ENCODE measurements at places on chromosomes 6 and 20.
A peak's percentile ranks its signal among the peaks of the same experiment; 100 is the strongest.

DNA sequence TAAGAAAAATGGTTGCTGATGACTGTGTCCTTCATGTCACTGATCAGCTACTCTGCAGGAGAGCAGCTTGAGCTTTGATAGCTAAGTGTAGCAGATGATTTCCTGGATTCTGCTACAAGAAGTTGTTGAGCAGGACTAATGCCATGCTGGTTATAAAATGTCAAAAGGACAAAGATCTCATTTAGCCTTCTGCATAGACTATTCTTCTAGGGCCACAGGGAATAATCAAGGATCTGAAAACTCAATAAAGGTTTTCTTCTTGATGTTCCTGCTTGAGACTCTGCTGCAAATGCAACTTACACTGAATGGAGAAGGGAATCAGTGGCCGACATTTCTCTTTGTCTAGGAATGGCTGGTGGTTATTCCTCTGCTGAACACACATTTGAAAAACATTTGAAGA lies 360.3 kb upstream of the PTCHD4 start:
- no peaks in the 10 kb centered on the region for H3K4me1 ChIP-seq
- no peaks in the 10 kb centered on the region for H3K36me3 ChIP-seq
- H3K4me3 ChIP-seq = no peak overlapping the region
- DNase-seq = no peak
- no peak overlapping the region for H3K27ac ChIP-seq
- no peaks in the 10 kb centered on the region for H3K27me3 ChIP-seq

DNA sequence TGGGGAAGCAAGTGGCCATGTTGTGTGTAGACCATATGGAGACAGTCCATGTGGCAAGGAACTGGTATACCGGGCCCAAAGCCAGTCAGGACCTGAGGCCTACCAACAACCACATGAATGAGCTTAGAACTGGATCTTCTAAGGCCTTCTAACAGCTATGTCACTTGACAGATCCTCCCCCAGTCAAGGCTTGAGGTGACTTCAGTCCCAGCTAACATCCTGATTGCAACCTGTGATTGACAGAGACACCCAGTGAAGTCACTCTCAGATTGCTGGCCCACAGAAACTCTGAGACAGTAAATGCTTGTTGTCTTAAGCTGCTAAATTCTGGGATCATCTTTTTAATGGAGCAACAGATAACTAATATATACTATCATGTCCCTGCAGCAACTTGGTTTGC lies 32.9 kb downstream of the AHI1 start:
- no peak for DNase-seq
- H3K27me3 ChIP-seq = no peaks in the 10 kb centered on the region
- H3K4me3 ChIP-seq = no peak overlapping the region
- peaks cover 27% of the 10 kb centered on the region for H3K4me1 ChIP-seq

DNA sequence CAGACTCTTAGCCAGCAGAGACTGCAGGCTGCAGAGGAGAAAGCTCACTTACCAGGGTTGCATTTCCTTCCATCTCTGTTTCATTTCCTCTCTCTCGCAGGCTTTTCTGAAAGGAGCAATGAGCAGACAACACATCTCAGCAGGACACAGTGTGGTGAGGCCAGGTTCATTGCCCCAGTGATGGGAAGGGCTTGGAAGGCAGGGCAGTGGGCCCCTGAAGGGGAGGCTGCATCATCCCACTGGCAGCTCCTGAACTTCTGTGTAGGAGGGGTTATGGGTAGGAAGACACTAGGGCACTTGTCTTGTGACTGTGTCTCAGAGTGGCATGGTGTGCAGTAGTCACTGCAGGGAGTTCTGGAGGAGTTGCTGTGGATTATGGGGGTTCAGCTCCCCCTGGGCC lies 246.8 kb downstream of the QKI start:
- DNase-seq = no peak
- no peak overlapping the region for H3K4me3 ChIP-seq
- peaks cover 4% of the 10 kb centered on the region for H3K4me1 ChIP-seq
- H3K27ac ChIP-seq = no peak overlapping the region

- H3K27ac ChIP-seq = no peak overlapping the region
- no peak for DNase-seq
- peaks cover 2% of the 10 kb centered on the region for H3K27me3 ChIP-seq
- H3K4me1 ChIP-seq = no peaks in the 10 kb centered on the region
These were observed 52.5 kb downstream of the MMUT start for GRCh38 chr6:49410564-49410963.

DNA sequence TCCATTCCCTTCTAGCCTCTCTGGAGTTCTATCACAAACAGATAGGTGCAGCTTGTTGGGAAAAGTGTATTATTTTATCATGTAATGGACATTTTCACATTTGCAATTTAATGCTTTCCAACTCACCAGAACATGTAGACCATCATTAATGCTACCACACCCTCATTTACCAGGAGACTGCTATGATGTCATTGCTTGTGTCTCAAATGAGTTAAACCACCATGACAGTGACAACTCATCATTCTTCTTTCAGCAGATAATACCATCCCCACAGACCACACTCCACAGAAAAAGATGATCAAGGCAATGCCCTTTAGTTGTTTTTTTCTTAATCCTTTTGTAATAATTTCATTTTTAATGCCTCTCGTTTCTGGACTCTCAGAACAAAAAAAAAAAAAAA lies 168.7 kb downstream of the AIG1 start:
- no peaks in the 10 kb centered on the region for H3K4me1 ChIP-seq
- no peak for DNase-seq
- no peaks in the 10 kb centered on the region for H3K27me3 ChIP-seq
- H3K27ac ChIP-seq = no peak overlapping the region
- no peak overlapping the region for H3K4me3 ChIP-seq

DNA sequence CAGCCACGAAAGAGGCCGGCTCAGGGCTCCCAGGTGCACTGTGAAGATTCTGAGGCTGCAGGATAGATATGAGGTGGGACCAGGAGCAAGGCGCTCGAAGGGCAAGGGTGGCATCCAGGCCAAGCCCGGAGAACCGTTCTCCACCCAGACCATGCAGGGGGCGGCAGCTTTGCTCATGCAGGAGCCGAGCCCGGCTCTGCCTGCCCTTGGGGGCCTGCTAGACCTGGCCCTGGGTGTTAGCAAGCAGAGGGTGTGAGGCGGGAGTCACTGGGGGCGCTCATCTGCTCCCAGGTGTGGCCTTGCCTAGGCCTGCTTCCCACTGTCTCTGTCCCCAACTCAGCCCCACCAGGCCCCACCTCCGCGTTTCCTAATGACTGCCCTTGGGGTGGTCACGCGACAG lies 59.4 kb downstream of the WDR27 start:
- no peaks in the 10 kb centered on the region for H3K27me3 ChIP-seq
- H3K4me1 ChIP-seq = no peaks in the 10 kb centered on the region
- no peak overlapping the region for H3K4me3 ChIP-seq
- H3K27ac ChIP-seq = no peak overlapping the region
- H3K36me3 ChIP-seq = no peaks in the 10 kb centered on the region

DNA sequence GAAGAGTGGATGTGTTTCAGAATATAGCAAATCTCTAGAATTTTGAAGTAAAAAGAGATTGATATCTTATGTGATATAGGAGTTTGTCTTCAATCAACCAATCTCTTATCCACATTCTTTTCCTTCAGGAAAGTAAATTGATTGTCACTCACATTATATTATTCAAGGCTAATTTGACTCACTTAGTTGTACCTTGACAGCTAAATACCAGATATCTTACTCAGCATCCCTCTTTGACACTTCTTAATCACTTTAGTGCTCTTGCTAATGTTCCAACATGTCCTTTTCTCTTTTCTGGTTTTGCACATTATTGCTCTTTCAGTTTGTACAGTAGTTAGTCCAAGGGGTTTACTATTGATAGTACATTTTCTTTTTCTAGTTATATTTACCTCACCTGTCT lies 286.9 kb upstream of the PTCHD4 start:
- no peak for DNase-seq
- H3K36me3 ChIP-seq = no peaks in the 10 kb centered on the region
- H3K27me3 ChIP-seq = no peaks in the 10 kb centered on the region
- H3K4me1 ChIP-seq = no peaks in the 10 kb centered on the region
- no peak overlapping the region for H3K4me3 ChIP-seq

DNA sequence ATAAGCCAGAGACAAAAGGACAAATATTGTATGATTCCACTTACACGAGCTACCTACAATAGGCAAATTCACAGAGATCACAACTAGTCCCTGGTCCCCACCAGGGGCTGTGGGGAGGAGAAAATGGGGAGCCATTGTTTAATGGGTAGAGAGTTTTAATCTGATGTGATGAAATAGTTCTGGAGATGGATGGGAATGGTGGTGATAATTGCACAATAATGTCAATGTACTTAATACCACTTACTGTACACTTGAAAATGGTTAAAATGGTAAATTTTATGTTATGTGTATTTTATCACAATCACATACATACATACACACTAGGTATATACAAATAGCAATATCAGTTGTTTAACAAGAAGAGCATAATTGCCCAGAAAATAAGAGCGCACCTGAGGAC lies 24.3 kb upstream of the GSTA3 start:
- no peak for DNase-seq
- H3K36me3 ChIP-seq = no peaks in the 10 kb centered on the region
- no peaks in the 10 kb centered on the region for H3K4me1 ChIP-seq
- H3K4me3 ChIP-seq = no peak overlapping the region

DNA sequence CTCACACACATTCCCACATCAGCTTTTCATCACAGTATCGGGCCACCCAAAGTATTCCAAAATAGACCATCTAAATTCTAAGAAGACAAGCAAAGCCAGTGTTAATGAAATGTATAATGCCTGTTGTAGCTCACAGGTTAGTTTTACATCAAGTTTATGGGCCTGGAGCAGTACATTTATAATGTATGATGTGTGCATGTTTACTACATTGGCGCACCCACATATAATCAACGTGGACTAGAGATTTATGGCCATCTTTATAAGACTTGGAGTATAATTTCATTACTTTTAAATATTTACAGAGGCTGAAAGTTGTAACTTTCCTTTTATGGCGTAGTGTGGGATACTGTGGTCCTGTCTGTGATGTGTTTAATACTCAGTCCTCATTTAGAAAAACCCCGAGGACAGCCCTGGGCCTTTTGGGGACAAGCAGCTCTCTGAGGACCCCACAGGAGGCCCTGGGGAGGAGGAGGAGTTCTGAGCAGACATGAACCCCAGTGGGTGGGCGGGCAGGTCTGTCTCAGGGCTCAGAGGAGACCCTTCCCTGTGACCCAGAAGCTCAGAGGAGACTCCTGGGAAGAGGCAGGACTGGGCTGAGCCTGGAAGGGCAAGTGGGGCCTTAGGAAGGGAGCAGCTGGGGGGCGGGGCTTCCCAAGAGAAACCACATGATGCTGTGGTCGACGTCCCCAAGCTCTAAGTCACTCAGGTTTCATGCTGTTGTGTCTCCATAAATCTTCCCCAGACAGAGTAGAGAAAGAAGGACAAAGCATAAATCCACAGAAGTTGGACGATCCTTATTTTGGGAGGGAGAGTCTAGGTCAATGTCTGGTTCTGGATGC lies 232.1 kb downstream of the PREX1 start:
- peaks cover 2% of the 10 kb centered on the region for H3K27me3 ChIP-seq
- DNase-seq = no peak
- no peaks in the 10 kb centered on the region for H3K4me1 ChIP-seq
- no peak overlapping the region for H3K27ac ChIP-seq
- H3K36me3 ChIP-seq = no peaks in the 10 kb centered on the region

GRCh38 chr6:149651056-149651455 lies 2.5 kb upstream of the KATNA1 start:
- no peak for DNase-seq
- H3K36me3 ChIP-seq = no peaks in the 10 kb centered on the region

DNA sequence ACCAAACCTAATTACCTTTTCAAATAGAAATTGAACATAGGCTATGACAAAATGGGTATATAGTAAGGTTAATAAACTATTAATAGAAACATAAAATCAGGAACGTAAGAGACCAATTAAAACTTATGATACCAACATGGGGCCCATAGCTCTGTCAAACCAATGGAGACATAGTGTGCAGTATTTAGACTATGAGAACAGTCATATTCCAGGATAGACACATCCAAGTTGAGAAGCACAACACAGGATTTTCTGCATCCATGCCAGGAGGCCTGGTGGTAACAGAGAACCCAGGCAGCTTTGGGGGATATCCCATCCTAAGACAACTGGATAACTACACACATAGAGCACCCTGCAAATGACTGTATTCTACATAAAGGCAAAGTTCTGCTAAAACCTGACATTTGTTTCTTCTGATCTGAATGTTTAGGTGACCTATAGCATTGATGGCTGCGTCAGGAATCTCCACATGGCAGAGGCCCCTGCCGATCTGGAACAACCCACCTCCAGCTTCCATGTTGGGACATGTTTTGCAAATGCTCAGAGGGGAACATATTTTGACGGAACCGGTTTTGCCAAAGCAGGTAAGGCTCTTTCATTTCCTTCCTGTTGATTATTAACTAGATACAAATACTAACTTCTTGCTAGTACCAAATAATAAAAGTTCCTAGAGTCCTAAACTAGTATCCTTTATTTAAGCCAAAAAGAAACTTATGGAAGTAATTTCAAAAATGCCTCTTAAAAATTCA lies 202.7 kb downstream of the ARHGAP18 start:
- no peak for DNase-seq
- H3K27ac ChIP-seq = no peak overlapping the region
- no peak overlapping the region for H3K4me3 ChIP-seq

GRCh38 chr6:30752157-30752927 lies 8.0 kb upstream of the IER3 start:
- no peak overlapping the region for H3K4me3 ChIP-seq
- H3K27ac ChIP-seq = peak overlapping the region; percentile 19
- no peaks in the 10 kb centered on the region for H3K36me3 ChIP-seq
- DNase-seq = no peak
- peaks cover 1% of the 10 kb centered on the region for H3K27me3 ChIP-seq
- H3K4me1 ChIP-seq = peaks cover 22% of the 10 kb centered on the region

DNA sequence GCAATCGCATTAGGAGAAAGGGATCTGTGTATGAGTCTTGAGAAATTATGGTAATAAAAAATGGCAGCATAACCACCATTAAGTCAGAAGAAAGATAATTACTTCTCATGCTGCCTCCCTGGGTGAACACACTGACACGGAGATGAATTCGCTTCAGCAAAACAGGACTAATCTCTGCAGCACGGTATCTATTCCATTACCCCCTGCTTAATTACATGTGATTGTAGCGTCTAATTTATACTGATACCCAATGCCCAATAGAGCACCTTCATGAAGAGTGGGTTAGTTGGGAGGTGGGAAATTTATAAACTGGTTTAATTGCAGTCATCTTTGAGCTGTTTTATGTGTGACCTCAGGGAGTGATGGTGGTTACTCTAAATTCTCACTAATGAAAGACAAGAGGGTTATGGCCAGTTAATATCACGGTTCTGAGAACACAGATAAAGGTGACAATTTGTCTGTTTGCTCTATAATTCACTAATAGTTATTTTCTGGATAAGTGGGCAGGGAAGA lies 476.2 kb upstream of the SULF2 start:
- no peaks in the 10 kb centered on the region for H3K4me1 ChIP-seq
- no peak overlapping the region for H3K27ac ChIP-seq
- H3K27me3 ChIP-seq = peaks cover 5% of the 10 kb centered on the region
- H3K36me3 ChIP-seq = no peaks in the 10 kb centered on the region
- H3K4me3 ChIP-seq = no peak overlapping the region

DNA sequence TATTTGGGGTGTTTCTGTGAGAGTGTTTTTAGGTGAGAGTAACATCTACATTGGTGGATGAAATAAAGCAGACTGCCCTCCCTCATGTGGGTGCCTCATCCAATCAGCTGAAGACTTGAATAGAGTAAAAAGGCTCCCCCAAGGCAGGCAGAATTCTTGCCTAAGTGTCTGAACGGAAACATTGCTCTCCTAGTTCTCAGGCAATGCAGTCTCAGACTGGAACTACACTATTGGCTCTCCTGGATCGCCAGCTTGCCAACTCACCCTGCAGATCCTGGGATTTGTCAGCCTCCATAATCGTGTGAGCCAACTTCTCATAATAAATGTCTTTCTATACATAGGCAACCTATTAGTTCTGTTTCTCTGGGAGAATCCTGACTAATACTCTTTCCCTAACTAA lies 5.5 kb upstream of the TMEM170B start:
- no peak for DNase-seq
- no peak overlapping the region for H3K27ac ChIP-seq
- peaks cover 10% of the 10 kb centered on the region for H3K4me1 ChIP-seq
- H3K27me3 ChIP-seq = peaks cover 49% of the 10 kb centered on the region
- H3K4me3 ChIP-seq = no peak overlapping the region
